ENCODE measurements at places on chromosomes 16 and 17. TPM values are rescaled to one million over a fixed set of nuclear protein-coding genes. Genes with fewer than 3 reads are reported as not detected.

COL1A1 gene
- total RNA-seq, result 1.4 TPM

ZNF267 gene
- 11.5 TPM for total RNA-seq

KRTAP4-3 gene
- total RNA-seq, result not detected

CDH8 gene
- not detected for total RNA-seq

FOXL1 gene
- 0.51 TPM for total RNA-seq

C16orf86 gene
- 2.5 TPM for total RNA-seq

NOG gene
- 28.4 TPM for total RNA-seq

CIITA gene
- total RNA-seq, result 0.30 TPM

KRTAP1-5 gene
- total RNA-seq, result not detected

SGCA gene
- total RNA-seq, result not detected

NRN1L gene
- not detected for total RNA-seq

CRYM gene
- not detected for total RNA-seq

KRT15 gene
- total RNA-seq, result 10.9 TPM

WFIKKN1 gene
- total RNA-seq, result 0.14 TPM

MRPL27 gene
- 143 TPM for total RNA-seq

SKAP1 gene
- total RNA-seq, result not detected

- DNase-seq, result peak; percentile 29
Observed at GRCh38 chr17:40450175-40450574, 6.9 kb downstream of the IGFBP4 start.

- DNase-seq, result no peak
Observed at GRCh38 chr17:41547378-41547841, 19.3 kb upstream of the KRT19 start.

- no peak for DNase-seq
Observed at GRCh38 chr17:45224671-45225050, 3.0 kb downstream of the FMNL1 start.

- DNase-seq, result no peak
Observed at GRCh38 chr16:57838161-57838560, 35.9 kb upstream of the KIFC3 start.

- no peak for DNase-seq
Observed at GRCh38 chr16:11025120-11025531, 80.8 kb downstream of the CLEC16A start.

GRCh38 chr17:6456914-6457687 is 12.8 kb downstream of the PIMREG start:
- peak; percentile 58 for DNase-seq

DNA sequence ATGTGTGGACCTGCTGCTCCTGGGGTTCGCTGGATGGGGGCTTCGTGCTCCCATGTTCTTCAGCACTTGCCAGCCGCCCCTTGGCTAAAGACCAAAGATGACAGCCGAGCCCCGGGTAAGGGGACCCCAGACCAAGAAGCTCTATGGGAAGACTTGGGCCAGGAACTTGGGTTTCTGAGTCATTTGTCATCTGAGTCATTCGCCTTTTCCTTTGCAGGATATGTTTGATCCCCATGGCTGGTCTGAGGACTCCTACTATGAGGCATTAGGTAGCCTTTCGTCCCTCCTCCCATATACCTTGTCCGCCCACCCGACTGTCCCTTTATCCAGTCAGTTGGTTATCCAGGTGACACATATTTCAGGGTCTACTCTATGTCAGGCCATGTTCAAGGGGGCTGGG is 17.7 kb upstream of the ITGB4 start:
- peak; percentile 72 for DNase-seq

- DNase-seq, result no peak
Observed at GRCh38 chr16:1176280-1176897, 23.5 kb downstream of the CACNA1H start.

DNA sequence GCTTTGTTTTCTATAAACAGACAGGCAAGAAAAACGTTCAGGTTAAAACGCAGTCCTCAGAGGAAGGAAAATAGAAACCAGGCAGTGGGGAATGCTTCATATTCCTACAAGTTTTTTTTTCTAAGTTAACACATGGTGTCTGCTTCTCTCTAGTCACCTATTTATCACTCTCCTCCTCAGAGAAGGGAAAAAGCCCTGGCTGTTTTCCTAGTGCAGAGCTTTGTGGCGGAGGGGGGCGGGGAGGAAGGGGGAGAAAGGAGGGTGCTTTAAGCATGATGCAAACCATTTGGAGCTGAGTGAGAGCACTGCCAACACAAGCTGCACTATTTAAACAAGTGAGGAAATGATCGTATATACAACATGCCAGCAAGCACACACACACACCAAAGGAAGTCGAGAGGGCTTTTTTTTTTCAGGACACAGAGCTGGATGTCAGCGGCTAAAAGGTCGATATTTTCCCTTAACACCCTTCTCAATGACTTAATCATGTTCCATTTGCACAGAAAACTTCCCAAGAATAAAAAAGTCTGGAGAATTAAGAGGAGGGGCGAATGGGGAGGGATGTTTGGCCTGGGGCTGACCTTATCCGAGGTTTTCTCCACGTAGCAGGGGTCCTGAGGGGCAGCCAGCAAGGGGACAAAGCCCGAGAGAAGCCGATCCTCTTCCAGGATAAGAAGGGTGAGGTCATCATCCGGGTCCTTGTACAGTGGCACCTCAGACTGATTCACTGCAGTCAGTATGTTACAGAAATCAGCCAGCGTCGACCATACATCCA is 117.4 kb downstream of the HIC1 start:
- DNase-seq, result peak; percentile 88

GRCh38 chr16:82240111-82240510 is 70.1 kb upstream of the MPHOSPH6 start:
- peak; percentile 44 for DNase-seq

DNA sequence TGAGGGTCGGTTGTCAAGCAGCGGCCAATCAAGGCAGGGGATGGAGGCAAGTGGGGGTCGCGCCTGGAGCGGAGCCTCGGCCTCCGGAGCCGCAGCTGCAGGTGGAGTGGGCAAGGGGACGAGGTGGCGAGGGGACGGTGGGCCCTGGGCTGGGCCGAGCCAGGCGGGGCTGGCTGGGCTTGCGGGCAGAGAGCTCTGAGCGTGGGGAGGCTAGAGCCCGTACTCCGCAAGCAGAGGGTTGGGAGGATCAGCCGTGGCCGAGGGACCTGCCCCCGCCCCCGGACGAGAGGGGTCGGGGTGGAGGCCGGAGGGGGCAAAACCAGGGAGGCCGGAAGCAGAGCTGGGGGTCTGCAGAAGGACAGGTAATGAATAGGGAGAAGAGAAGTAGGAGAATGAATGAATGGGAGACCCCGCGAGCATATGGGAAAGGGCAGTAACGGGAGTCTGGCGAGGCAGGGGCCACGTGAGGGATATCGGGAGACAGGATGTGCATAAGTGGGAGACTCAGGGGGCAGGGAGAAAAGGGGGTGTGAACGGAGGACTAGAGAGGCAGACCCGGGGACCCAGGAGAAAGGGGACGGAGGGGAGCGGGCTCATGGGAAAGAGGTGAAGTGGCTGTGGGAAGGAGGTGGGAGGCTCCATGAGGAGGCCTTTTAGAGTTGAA is at the start of gene KATNB1:
Gene KATNB1 (plus strand): TSS at position 16 of the 664 bp plus-strand sequence. CDS start 1,474 bp downstream, outside the sequence.
- DNase-seq, result peak; percentile 23

- no peak for DNase-seq
Observed at GRCh38 chr16:3095869-3096268, 3.2 kb downstream of the ZSCAN10 start.

- no peak for DNase-seq
Observed at GRCh38 chr17:78492116-78492799, 84.9 kb downstream of the DNAH17 start.

GRCh38 chr17:61453566-61454380 is 1.6 kb downstream of the TBX4 start:
- DNase-seq, result no peak

DNA sequence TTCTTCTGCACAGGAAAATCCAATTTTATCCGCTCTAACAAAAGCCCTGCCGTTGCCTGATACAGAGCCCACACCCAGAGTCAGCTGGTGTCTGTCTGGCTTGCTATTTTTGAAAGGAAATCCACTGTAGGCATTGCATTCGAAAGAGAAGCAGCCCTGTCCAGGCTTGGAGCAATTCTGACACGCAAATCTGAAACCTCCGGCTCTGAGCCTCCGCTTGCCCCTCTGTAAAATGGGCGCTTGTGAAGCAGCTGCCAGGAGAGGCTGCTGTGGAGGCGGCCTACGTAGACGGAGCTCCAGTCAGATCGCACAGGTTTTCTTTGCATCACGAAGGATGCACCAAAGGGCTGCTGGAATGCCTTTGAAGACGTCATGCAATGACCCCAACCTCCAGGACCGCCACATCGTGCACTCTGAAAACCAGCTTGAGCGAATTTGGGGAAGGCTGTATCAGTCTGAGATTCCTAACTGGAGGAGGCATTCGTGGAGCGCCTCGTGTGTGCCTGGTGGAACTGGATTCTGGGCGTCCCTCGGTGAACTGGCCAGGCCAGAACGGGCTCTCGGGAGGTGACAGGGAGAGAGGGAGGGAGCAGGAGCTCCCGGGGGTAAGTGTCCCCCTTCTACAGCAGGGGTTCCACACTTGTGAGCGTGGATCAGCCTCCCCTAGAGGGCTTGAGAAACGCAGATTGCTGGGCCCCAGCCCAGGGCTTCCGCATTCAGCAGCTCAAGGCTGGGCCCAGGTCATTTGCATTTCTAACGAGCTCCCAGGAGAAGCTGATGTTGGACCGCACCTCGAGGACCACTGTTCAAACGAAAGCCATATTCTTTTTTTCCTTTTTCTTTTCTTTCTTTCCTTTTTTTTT is 215.5 kb downstream of the MRTFB start:
- no peak for DNase-seq

- DNase-seq, result no peak
Observed at GRCh38 chr17:56897646-56898424, 16.0 kb downstream of the TRIM25 start.

DNA sequence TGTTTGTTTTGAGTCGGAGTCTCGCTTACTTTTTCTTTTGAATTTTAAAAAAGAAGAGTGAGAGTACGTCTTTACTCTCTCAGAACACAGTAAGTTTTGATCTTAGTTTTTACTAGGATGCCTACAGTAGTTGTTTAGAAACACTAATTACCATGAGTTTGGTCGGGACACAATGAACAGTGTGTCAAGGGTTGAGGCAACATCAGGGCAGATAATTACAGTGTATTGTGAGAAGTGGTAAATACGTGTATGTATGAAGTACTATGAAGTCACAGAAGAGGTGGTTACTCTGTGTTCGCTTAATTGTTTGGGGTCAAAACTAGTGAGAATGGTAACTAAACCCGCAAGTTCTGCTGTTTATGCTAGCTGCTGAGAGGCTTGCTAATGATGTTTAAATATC is 18.2 kb downstream of the PAFAH1B1 start:
- no peak for DNase-seq

GRCh38 chr17:56978441-56979090 is 635 bp downstream of the SCPEP1 start:
- no peak for DNase-seq

GRCh38 chr17:76151896-76152454 is 10.9 kb upstream of the FOXJ1 start:
- DNase-seq, result no peak

GRCh38 chr16:14963281-14964173 is 11.3 kb upstream of the PDXDC1 start:
- no peak for DNase-seq

DNA sequence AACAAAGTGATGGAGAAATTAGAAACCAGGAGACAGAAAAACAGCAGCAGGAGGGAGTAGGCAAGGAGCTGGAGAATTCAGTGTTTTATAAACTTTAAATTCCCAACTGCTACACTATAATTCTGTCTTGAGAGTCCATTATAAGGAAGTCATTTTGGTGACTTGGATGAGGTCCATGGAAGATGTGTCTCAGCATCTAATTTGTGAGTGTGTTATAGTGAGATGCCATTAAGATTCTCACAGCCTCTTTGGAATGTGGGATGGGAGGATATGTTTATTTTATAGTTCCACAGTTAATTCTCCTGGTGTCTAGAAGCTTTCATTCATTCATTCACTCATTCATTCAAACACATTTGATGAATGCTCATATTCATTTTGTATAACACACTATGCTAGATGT is 206.0 kb upstream of the MYOCD start:
- DNase-seq, result no peak

DNA sequence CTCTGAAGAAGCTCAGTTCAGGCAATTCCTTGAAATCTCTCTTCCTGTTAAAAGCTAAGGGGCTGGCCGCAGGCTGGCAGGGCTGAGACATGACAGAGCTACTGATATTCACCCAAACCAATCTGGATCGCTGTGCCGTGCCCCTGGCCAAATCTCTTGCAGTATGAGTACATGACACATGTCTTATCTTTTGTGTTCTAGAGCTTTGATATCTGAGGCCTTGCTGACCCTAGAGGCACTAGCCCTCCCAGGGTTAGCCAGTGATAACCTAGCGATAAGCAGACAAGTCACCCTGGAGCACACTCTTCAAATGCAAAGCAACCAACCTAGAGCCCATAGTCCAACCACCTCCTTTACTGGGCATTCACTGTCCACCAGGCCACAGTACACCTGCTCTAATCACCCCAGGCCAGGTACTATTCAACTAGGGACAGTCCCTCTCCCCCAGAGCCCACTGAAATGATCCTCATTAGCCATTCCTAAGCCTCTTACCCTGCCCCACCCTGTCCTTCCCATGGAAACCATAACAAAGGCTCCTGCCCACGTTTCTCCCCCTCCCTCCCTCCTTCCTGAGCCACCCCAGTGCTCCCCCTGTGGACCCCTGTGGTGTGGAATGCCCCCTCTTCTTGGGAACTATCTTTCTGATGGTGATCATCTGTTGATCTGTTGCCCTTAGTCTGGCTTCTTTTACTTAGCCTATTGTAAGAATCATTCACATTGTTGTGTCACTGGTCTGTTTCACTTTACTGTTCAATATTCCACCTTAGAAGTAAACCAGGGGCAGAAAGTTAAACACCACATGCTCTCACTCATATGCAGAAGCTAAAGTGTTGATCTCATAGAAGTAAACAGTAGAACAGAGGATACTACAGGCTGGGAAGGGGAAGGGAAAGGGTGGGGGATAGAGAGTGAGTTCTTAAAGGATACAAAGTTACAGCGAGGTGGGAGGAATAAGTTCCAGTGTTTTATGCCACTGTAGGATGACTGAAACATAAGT is 52.5 kb downstream of the TEKT5 start:
- DNase-seq, result no peak
